Posterior vena cava (tissue), 2 donors: ENCODE measurements at places on chromosomes 3 and 15.

- DNase-seq: no peak
Observed at GRCh38 chr15:77843546-77843945, 210.8 kb upstream of the LINGO1 start.

GRCh38 chr15:80431635-80432344 lies 27.6 kb downstream of the ARNT2 start:
- no peak for DNase-seq

DNA sequence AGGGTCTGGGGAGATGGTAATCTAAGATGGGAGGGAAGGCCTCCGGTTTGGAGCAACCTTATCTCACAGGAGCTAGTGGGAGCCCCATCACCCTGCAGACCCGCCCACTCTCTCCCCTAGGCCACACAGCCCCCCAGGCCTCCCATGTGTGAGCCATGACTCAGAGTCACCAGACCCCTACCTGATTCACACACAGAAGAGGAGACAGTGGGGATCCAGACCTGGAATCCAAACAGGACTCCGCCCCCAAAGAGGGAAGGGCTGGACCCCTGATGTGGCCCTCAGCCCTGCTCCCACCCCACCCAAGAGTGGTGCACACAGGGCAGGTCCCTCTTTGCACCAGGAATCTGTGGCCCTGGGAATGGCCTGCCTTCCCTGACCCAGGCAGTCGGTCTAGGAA lies 97.4 kb downstream of the ADCY5 start:
- peak; percentile 60 for DNase-seq

DNA sequence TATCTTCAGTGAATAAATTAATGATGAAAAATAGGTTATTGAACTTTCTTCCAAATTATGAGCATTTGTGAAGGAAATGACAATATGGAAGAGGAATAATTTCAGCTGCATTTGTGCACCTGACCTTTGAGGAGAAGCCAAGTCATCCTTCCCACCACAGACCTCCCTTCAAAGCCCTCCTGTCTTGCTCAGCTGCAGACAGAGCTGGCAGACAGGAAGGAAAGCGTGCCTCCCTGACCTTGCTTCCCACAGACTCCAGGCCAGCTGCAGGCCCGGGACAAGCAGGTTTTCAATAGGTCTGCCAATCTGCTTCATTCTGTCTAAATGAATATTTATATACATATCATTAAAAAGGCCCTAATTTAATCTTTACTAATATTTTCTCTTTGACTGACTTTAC lies 152.9 kb upstream of the RBMS3 start:
- DNase-seq: no peak

DNA sequence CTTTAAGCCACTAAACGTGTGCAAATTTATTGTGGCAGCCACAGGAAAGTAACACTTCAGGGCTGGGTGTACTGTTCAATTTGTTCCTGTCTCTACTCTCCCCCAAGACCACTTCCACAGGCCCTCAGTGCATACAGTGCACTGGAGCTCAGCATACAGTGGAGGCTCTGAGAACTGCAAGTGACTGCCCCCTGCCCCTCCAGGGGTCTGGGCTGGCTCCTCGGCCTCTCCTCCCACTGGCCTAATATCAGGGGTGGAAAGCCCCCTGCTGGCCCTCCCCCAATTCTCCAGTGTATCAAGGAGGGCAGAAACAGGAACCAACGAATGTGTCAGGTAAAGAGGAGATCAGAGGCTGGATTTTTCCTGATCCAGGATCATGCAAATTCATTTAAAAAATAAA lies 19.9 kb upstream of the HEG1 start:
- DNase-seq: no peak

DNA sequence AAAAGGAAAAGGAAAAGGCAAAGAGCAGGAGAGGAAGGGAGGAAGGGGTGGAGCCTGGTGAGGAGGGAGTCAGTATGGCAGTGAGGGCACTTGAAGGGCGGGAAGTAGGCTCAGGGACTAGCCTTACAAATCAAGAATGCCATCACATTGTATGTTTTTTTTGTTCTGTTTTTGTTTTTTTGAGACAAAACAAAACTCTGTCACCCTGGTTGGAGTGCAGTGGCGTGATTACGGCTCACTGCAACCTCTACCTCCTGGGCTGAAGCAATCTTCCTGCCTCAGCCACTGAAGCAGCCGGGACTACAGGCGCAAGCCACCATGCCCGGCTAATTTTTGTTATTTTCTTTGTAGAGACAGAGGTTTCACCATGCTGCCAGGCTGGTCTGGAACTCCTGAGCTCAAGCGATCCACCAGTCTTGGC lies 10.5 kb upstream of the PIK3CB start:
- no peak for DNase-seq

DNA sequence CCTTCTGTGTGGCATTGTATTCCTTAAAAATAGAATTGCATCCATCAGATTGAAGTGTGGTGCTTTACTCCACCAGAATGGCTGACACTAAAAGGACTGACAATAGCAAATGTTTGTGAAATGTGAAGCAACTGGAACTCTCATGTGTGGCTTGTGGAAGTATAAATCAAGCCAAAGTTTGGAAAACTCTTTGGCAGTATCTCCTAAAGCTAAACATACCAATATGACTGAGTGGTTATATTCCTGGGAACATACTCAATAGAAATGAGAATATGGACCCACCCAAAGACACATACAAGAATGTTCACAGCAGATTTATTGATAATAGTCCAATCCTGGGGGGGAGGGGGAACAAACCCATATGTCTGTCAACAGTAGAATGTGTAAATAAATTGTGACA lies 87.1 kb downstream of the RARB start:
- no peak for DNase-seq
